ENCODE measurements at places on chromosomes 13 and 19.

DNA sequence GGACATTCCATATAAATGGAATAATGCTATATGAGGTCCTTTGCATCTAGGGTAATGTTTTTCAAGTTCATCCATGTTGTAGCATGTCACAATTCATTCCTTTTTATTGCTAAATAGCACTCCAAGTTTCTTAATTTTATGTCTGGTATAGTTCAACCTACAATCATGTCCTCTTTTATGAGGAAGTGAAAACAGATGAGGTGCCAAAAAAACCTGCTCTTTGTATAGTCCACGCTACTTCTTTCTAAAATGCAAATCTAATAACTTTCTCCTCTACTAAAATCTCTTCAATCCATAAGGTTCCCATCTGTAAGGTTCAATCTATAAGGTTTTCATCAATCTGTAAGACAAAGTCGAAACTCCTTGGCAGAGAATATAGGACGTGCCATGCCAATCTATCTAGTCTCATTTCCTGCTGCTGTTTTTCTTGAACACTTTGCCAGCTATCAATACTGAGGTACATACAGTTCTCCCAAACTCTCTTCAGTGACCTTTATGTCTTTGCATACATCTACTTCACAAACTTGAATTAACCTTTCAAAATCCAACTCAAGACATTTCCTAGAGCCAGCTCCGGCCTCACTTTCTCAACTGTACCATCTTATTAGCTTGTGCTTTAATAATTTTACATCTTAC lies 33.7 kb downstream of the INTS6 start:
- DNase-seq, result no peak

DNA sequence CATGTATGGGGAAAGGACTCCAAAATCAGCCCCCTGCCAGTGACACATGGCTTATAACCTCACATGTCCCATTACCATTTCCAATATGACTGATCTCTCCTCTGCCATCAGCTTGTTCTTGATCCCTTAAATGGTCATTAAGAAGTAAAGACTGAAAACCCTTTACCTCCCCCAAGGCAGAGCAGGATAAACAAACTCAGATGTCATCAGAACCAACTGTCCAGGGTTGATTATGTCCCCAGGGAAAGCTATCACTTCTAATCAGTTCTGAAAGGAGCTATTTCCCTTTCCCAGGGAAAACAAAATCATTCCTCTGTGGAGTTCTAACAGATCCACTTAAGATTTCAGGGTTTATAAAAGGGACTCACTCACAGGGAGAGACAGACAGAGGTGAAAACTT lies 350.9 kb downstream of the SUCLA2 start:
- no peak for DNase-seq

GRCh38 chr19:18978616-18979015 lies 37.6 kb upstream of the HOMER3 start:
- DNase-seq, result no peak

DNA sequence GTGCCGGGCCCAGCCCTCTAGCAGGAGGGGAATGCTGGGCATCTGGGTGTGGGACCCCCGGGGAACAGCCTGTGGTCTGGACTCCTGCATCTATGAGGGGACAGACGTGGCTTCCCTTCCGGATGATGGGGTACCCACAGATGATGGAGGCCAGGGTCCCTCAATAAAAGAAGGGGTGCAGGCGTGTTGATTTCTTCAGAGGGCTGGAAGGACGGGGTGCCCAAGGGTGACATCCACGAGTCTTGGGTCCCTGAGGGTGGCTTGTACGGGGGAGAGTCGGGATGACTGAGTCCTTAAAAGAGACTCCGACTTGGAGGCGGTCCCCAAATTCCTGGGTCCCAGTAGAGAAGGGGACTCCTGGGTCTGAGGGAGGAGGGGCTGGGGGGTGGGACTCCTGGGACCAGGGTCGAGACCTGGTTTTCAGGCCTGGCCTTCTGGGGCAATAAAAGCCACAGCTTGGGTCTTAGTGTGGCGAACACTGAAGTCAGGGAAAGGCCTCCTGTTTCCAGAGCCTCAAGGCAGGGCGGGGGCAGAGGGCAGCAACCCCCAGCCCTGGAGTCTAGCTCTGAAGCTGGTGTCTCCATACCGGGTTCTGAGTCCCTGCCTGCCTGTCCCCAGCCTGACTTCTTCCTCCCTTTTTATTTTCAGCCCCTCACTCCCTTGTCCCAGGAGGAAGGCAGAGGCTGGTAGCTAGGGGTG lies 459 bp upstream of the GRIN2D start:
- DNase-seq, result no peak

DNA sequence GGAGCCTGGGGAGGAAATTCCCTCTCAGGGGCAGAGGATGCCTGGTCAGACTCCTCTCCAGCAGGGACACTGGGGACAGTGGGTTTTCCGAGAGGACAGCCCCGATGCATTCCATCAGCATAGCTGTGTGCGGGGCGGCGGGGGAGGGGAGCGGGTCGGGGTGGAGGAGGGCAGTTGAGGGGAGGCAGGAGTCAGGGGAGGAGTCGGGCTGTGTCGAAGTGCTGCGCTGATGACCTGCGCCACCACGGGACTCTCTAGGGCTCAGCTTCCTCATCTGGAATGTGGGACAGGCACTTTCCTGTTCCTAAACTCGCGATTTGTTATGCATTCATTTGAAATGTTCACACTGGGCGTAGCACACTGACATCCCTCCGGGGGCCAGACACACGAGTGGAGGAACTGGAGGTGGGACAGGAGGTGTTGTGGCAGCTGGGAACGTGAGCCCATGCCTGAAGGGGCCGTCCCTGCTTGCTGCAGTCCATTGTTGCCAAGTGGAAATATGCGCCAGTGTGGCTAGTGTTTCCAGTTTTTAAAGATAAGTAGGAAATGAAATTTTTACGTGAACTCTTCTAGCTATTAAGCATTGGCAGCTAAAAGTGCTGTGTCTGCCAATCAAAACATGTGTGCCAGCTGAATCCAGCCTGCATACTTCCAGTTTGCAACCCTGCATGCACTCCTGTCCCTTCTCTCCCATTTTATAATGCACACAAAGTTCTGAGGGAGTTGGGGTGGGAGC lies 43.3 kb downstream of the FLT1 start:
- no peak for DNase-seq

DNA sequence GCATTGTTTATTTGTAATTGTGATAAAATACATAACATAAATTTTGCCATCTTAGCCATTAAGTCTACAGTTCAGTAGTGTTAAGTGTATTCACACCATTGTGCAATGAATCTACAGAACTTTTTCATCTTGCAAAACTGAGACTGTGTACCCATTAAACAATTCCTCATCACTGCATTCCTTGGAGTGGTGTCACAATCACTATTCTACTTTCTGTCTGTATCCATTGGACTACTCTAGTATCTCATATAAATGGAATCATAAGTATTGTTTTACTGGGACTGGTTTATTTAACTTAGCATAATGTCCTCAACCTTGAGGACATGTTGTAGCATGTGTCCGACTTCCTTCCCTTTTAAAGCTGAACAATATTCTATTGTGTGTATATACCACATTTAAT lies 36.8 kb downstream of the UFM1 start:
- DNase-seq, result no peak

DNA sequence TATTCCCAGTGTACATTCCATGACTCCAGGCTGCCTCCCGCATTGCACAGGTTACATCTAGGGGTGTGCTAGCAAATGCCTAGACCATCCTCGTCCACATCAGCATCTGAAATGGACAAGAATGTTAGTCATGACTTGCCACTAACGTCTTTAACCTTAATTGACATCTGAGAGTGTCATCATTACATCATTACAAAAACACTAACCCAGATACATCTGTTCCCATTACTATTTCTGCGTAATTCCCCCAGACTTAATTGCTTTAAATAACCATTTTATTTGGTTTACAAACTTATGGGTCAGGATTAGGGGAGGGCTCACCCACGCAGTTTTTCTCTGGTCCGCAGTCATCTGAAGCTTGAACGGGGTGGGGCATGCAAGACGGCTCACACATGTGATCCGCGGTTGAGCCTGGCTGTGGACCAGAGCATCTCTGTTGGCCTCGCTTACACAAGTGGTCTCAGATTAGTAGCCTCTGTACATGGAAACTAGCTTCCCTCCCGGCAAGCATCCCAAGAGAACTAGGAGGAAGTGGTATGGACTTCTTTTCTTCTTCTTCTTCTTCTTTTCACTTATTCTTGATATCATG lies 15.9 kb downstream of the KL start:
- no peak for DNase-seq

- no peak for DNase-seq
Observed at GRCh38 chr19:30449078-30449590, 77.0 kb downstream of the ZNF536 start.

GRCh38 chr19:18847549-18848463 lies 16.0 kb downstream of the UPF1 start:
- DNase-seq, result no peak

- no peak for DNase-seq
Observed at GRCh38 chr13:66780814-66781213, 449.3 kb downstream of the PCDH9 start.

DNA sequence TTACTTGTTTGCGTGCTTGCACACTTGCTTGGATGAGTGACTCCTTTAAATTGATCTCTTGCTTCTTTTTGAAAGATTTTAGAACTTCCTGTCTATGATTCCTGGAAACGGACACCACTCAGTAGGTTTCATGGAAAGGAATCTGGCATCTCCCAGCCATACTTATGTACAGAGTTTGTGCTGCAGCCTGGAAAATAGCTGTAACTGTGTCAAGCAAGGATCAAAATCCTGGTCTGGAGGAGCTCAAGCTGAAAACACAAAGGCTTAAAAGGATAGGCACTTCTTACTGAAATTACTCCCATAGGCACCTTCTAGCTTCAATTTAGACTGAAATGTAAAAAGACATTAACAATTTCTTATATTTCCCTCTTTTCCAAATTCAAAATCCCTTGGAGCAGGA lies 1.4 kb upstream of the FREM2 start:
- no peak for DNase-seq

DNA sequence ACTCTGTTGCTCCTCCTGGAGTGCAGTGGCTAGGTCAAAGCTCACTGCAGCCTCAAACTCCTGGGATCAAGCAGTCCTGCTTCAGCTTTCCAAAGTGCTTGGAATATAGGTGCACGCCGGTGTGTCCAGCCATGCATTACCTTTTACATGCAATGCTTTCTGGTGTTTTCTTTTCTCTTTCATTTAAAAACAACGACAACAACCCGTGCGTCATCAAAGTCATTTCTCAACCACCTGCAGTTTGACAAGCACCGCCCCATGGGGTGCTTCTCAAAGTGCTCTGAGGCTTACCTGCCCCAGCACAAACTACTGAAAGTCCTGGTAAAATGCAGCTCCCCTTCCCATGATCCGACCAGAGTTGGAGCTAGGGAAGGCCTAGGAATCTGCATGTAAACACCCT lies 7.1 kb downstream of the QTRT1 start:
- no peak for DNase-seq

DNA sequence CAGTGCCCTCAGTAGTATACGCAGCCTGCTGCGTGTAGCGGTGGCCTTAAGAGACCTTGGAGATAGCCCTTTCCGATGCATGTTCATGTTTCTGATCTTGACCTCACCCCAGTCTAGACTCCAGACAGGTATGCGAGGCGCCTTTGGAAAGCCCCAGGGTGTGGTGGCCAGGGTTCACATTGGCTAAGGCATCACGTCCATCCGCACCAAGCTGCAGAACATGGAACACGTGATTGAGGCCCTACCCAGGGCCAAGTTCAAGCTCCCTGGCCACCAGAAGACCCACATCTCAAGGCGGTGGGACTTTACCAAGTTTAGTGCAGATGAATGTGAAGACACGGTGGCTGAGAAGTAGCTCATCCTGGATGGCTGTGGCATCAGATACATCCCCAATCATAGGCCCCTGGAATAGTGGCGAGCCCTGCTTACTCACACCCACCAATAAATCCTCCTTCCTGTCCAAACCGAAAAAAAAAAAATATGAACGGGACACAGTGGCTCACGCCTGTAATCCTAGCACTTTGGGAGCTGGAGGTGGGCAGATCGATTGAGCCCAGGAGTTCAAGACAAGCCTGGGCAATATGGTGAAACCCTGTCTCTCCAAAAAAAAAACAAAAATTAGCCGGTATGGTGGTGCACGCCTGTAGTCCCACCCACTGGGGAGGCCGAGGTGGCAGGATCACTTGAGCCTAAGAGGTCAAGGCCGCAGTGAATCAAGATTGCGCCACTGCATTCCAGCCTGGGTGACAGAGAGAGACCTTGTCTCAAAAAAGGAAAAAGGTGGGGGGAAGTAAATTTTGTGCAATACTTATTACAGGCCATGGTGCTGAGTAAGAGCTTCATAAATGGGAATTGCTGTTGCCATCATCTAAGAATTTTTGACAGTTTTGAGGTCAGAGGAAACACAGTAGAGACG lies 12.4 kb upstream of the CBLC start:
- DNase-seq, result no peak

GRCh38 chr19:15201374-15202023 lies 704 bp upstream of the NOTCH3 start:
- no peak for DNase-seq

DNA sequence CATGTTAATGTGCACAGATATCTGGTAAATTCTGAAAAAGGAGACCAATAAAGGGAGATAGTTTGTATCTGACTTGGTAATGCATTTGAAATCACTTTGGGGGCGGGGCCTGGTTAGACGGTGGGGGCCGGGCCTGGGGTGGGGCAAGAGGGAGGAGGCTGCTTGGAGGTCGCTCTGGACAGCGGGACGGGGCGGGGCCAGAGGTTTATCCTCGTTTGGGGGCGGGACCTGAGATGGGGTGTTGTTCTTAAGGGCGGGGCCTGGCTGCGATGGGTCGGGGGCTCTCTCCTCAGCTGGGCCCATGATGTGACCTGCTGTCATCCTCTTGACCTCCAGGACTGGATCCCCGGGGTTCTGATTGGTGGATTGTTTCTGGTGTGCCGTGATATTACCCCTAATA lies 4.9 kb upstream of the ZNF808 start:
- DNase-seq, result no peak

GRCh38 chr19:51977346-51977745 lies 9.3 kb downstream of the ZNF350 start:
- no peak for DNase-seq

DNA sequence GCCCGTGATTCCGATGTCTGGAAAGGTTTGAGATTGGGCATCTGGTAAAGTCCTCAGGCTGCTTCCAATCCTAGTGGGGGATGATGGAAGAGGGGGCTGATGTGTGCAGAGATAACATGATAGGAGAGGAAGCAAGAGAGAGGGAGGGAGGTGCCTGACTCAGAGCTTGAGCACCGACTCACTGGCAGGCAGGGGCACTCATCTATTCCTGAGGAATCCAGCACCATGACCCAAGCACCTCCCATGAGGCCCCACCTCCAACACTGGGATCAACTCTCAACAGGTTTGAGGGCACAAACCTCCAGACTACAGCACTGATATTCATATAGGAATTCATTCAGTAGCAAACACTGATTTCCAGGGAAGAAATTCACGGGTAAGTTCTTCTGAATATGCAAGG lies 5.6 kb upstream of the SIGLEC9 start:
- DNase-seq, result no peak
